ENCODE measurements at places on chromosomes 5 and 9.
A peak's percentile ranks its signal among the peaks of the same experiment; 100 is the strongest.

DNA sequence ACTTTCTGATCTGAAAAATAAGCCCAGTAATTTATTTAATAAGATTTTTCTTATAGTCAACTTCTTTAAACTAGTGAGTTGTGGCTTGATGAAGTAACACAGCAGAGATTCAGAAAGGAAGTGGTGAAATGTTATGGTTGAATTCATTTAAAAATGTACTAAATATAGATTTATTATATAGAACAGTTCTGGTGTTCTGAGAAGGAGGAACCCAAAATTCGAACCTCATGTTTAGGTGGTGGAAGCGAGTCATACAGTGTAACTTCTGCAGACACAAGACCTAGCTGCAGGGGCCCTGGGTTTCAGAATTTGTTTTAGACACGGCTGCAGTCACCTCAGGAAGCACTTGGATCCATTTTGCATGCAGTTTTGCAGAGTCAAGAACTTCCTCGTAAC lies 188.2 kb downstream of the TRIO start:
- DNase-seq = no peak

DNA sequence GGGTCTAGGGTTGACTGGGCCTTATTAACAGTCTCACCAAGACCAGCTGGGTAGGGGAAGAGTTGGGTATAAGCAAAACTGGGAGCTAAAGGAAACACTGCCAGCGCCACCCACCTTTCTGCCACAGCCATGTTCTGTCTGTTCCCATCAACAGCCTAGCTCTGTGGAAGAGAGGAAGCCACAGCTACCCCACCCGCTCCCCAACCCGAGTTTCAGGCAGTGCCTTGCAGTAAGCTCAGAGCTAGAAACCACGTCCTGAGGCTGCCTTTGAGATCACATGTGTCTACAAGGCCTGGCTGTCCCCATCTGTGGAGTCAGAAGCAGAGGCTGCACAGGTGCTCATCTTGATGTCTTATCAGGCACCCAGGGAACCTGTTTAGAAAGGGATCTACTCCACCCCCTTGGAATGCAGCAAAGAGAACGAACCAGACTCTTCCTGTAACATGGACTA lies 15.3 kb downstream of the HNRNPH1 start:
- DNase-seq = no peak

GRCh38 chr9:33939924-33940874 lies 108.5 kb downstream of the UBAP2 start:
- DNase-seq = no peak

GRCh38 chr5:34053133-34053532 lies 10.1 kb upstream of the C1QTNF3 start:
- DNase-seq = no peak

DNA sequence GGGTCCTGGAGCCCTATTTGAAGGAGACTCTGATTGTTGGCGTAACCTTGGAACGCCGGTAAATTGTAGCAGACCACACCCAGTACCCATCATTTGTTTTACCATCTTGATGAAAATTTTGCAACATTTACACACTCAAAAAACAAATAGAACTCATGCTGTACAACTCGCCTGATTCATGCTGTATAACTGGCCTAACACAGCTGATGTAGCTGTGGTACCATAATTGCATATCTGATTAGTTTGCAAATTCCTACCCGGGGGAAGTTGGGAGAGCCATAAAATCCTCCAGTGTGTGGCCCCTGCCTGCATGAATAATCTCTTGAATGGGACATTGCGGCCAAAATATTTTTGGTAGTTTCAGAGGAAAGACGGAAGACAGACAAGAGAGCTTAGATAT lies 9.7 kb downstream of the NIPAL4 start:
- DNase-seq = no peak

DNA sequence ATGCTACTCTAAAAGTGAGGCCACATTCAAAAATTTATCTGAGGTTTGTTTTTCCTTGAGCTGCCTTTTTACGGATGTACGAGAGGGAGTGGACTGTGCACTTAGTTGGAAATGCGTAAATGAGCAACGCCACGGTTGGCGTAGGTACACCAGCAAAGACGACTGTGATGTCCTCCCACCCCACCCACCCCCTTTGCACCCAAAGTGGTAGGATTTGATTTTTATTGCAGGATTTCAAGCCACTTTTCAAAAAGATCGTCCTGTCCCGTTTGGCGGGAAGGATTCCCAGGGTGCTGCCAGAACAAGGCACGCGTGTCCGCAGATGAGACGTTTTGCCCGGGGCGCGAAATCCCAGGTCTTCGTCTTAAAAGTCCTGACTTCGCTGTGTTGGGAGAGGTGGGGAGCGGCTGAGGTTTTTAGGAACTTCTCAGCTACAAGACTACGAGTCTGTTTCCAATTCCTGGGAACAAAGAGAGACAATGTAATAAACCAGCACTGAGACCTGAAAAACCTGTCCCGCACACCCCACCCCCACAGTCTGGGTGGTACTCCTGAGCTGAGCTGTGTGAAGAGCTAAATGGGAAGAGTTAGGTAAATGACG lies 1.0 kb upstream of the TLE1 start:
- DNase-seq = peak; percentile 38

DNA sequence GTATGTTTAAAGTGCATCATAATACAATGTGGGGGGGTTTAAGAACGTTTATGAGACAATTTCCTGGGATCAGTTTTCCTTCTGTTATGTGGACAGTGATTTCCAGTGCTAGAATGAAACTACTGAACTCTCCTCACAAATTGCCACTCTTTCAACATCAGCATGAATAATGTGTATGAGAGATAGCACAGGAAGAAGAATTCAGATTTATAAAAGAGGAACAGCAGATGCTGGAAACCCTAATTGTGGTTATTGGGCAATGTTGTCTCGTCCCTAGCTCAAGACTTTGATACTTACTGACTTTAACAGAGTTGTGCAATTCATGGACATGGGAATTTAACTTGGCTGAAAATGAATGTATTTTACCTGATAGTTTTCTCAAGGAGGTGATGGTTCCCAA lies 410.8 kb upstream of the MEF2C start:
- no peak for DNase-seq

- DNase-seq = no peak
Observed at GRCh38 chr5:170597109-170597751, 93.4 kb downstream of the KCNIP1 start.

DNA sequence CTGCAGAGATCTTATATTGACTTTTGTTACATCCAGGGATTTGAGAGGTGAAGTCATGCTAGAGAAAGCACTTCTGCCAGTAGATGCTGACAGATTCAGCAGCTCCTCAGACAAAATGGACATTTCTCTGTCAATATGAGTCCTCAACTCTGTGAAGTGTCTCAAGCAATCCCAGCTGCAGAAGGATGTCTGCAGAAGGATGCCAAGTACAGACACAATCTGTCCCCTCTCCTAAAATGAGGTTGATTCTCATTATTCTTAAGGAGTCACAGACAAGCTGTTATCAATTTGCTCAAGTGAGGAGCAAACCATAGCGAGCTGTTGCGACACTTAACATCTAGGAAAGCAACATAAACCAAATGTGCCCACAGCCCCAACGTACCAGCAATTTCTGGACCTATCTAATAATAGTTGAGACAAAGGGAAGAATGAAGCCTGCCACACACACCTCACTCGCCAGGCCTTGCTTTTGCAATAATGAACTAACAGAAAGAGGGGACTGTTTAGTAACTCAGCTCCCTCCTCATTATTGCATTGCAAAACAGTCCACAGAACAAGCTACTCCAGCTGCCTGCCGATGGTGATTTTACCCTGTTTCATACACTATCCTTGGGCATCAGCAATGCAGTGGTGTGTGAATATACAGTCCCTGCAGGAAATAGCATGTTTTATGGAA lies 364.2 kb upstream of the PDE4D start:
- no peak for DNase-seq

DNA sequence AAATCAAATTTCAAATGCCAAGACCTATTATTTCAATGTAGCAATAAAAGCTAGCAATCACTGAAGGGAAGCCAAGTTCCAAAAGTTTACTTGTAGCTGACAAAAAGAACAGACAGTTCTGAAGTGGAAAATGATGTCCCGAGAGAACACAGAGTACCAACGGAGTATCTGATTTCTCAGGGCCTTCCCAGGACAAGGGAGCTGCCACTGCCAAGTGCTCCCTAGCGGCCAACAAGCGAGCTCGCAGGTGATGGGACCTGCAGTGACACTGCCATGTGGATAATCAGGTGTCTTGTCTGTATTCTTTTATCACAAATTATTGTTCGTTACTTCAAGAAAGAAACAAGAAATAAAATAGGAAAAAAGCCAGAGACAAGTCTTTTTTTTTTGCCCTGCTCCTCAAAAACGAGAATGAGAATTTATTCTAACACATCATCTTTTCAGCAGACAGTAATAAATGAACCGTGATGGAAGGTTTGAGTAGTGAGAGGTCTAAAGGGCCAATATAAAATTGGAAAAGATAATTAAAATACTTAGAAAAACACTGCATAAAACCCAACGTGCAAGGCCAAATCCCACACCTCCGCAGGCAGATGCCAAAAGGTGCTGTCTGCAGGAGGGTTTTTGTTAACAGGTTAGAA lies 159.4 kb downstream of the MYO10 start:
- DNase-seq = peak; percentile 41

DNA sequence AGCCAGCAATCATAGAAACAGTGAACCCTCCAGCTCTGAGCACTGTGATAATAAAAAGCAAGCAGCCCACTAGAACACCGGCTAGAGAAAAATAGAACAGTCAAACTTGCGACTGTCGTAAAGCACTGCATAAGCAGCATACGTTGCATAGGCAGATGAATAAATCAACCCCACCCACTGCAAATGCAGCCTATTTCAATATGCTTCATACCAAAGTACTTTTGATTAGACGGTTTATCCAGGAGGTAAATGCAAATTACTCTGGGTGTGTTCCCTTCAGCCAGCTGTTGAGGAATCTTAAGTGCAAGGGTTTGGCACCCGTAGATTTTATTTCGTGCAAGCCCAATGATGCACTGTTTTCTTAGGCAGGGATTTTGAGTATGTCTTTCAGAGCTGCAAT lies 32.1 kb upstream of the ANKRD18A start:
- DNase-seq = no peak

Data from iPS-NIHi11 (cell line).